ENCODE measurements at places on chromosomes 4 and X.

DNA sequence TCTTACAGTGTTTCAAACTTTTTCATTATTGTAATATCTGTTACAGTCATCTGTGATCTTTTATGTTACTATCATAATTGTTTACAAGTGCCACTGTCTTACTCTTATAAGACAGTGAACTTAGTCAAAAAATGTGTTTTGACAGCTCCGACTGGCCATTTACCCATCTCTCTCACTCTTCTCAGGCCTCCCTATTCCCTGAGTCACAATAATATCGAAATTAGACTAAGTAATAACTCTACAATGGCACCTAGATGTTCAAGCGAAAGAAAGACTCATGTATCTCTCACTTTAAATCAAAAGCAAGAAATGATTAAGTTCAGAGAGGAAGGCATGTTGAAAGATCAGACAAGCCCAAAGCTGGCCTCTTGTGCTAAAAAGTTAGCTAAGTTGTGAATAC lies 184.2 kb downstream of the CDS1 start:
- no peak for DNase-seq

GRCh38 chrX:40326186-40326965 lies 228.6 kb upstream of the BCOR start:
- DNase-seq: no peak

DNA sequence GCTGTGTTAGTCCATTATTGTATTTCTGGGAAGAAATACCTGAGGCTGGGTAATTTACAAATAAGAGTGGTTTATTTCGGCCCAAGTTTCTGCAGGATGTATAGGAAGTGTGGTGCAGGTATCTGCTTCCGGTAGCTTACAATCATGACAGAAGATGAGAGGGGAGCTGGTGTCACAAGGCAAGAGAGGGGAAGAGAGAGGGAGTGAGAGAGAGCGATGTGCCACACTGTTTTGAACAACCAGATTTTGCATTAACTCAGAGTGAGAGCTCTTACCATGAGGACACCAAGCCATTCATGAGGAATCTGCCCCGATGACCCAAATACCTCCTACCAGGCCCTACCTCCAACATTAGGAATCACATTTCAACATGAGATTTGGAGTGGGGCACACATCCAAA lies 627.6 kb upstream of the FRG1 start:
- no peak for DNase-seq

DNA sequence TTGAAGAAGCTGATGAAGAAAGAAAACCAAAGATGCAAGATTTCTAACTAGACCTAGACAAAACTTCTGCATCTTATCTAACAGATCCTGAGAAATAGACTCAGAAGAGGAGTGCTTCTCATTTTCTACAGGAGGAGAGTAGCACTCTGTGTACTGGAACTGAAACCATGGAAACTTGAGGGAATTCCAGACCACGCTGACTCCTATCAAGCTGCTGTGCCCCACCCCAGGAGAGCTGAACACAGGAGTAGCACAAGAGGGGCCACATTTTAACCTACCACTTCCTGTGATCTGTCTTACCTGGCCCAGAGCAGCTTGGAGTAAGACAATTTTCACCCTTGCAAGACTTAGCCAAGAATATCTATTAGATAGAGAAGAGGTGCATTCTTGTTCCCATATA lies 248.9 kb downstream of the SCFD2 start:
- DNase-seq: no peak

DNA sequence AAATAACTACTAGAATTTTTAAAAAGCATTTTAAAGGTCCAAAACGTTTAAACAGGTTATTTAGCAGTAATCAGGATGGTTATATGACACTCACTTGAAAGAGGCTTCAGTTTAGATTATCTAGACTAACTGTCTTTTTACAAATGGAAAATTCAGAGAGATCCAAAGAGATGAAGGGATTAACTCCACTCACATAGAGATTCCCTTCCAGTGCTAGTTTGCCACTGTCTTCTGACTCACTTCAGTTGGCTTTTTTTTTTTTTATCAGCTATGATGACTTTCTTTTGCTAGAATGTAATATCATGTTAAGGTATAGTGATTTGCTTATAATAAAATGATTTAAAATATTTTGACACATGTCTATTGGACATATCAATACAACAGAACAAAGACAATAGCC lies 43.8 kb downstream of the GALNT7 start:
- DNase-seq: no peak

- DNase-seq: no peak
Observed at GRCh38 chr4:13903061-13903460, 275.5 kb upstream of the BOD1L1 start.

GRCh38 chr4:112451831-112452230 lies 64.1 kb downstream of the NEUROG2 start:
- no peak for DNase-seq

GRCh38 chrX:66410806-66411205 lies 228.1 kb downstream of the EDA2R start:
- no peak for DNase-seq

GRCh38 chr4:175946472-175947116 lies 119.0 kb upstream of the WDR17 start:
- no peak for DNase-seq

Data from LNCaP clone FGC (cell line).